B cell (primary cell): ENCODE measurements at places on chromosomes 7 and 10. TPM values are rescaled to one million over a fixed set of nuclear protein-coding genes. Genes with fewer than 3 reads are reported as not detected.

GRCh38 chr10:52517012-52517411, 202.9 kb downstream of the DKK1 start:
- DNase-seq = no peak

GRCh38 chr7:106463851-106464611, 179.2 kb upstream of the NAMPT start:
- DNase-seq = no peak

DNA sequence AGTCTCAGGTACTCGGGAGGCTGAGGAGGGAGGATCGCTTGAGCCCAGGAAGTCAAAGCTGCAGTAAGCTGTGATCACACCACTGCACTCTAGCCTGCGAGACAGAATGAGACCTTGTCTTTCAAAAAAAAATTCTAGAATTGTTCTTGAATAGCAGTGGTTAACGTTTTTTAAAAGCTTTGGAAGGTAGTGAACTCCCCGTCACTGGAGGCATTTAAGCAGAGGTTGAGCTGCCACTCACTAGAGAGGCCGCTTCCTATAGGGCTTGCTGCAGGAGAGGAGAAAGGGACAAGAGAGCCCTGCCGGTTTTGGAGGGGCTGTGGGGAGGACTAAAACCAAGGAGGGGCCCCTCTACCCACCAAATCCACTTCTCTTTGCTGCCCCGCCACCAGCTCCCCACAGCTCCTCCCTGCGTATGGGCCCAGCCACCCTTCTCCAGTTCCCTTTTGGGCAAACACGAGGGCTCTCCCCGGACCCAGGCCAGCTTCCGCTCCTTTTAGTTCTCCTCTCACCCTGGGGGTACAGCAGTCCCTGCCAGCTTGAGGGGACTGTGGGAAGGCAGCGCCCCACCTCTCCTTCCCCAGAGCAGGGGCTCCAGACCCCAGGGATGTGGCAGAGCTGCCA, 86.9 kb upstream of the GTF2I start:
- no peak for DNase-seq

- DNase-seq = no peak
These were observed 97.7 kb upstream of the CDCA7L start for GRCh38 chr7:22043367-22043766.

Gene FAM185A
- 5.9 and 6.0 TPM in 2 replicates for polyA plus RNA-seq

DNA sequence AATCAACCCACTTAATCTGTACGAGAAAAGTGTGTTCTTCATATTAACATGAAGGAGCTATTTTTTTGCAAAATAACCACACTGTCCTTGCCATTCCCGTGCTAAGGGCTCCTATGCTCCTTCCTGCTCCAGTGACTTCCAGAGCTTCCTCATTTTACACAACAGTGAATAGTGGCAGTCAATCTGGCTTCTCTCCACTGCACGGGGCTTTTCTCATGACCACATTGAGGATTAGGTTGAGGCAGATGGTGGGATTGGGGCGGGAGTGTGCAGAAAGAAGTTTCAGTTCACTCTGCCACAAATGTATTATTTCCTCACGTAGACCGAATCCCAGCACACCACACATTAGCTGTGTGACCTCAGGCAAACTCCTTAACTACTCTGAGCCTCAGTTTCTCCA, 235.1 kb downstream of the ARHGAP12 start:
- no peak for DNase-seq

Gene AEBP1
- 20.2 and 36.1 TPM in 2 replicates for polyA plus RNA-seq

DNA sequence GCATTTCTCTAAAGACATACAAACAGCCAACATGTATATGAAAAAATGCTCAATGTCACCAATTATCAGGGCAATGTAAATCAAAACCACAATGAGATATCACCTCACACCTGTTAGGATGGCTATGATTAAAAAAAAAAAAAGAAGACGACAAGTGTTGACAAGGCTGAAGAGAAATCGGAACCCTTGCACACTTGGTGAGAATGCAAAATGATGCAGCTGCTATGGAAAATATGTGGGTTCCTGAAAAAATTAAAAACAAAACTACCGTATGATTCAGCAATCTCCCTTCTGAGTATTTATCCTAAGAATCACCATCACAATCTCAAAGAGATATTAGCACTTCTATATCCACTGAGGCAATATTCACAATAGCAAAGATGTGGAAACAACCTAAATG, 11.3 kb downstream of the LMBR1 start:
- DNase-seq = no peak

Gene SNCG
- polyA plus RNA-seq = not detected in 2 replicates

Gene ABCC2
- 4.2 and 6.9 TPM in 2 replicates for polyA plus RNA-seq

GRCh38 chr10:96752375-96752774, 32.1 kb upstream of the PIK3AP1 start:
- no peak for DNase-seq

Gene SH2B2
- 69.9 and 95.4 TPM in 2 replicates for polyA plus RNA-seq

GRCh38 chr10:78047314-78047891, 13.7 kb downstream of the RPS24 start:
- peak; percentile 79 for DNase-seq

DNA sequence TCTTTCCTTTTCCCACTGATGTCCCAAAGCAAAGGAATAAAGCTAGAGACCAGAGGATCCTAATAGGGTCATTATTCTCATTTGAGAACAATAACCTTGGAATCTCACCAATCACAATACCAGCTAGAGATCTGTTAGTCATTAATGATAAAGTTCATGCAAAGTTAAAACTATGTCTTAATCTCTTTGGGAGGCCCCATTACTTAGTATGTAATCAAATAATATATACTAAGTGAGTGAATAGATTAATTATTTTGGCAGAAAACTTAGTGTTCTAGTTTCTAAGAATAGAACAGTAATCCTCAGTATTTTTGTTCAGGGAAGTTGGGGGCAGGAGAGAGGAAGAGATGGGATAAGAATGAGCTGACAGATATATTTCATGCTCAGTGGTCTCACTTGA, 227.2 kb downstream of the MTERF1 start:
- no peak for DNase-seq

GRCh38 chr10:71638064-71638821, 81.3 kb downstream of the C10orf105 start:
- DNase-seq = peak; percentile 24

- DNase-seq = no peak
These were observed 279.9 kb upstream of the SORCS1 start for GRCh38 chr10:107444443-107444842.

GRCh38 chr7:47685712-47686376, 103.9 kb upstream of the TNS3 start:
- DNase-seq = no peak

DNA sequence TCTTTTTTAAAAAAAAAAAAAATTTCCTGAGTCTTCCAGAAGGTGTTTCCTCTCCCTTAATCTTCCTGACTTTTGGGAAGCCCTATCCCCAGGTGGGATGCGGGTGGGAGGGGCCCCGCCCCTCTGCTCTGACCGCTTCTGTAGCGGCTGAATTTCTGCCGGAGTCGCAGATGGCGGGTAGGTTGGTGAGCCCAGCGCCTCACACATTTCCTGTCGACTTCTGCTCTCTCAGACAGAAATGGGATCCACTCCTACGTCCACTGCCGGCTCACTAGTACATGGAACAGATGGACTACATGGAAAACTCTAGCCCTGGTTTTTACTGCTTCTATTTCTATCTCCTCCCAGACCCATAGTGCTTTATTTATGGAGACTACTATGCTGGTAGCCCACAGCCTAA, 90.9 kb downstream of the NEUROD6 start:
- DNase-seq = no peak

Gene PLA2G12B
- polyA plus RNA-seq = not detected in 2 replicates

GRCh38 chr7:152752200-152752912, 7.2 kb upstream of the ACTR3B start:
- no peak for DNase-seq

- DNase-seq = no peak
These were observed 4.7 kb upstream of the TMEM72 start for GRCh38 chr10:44906486-44906885.

DNA sequence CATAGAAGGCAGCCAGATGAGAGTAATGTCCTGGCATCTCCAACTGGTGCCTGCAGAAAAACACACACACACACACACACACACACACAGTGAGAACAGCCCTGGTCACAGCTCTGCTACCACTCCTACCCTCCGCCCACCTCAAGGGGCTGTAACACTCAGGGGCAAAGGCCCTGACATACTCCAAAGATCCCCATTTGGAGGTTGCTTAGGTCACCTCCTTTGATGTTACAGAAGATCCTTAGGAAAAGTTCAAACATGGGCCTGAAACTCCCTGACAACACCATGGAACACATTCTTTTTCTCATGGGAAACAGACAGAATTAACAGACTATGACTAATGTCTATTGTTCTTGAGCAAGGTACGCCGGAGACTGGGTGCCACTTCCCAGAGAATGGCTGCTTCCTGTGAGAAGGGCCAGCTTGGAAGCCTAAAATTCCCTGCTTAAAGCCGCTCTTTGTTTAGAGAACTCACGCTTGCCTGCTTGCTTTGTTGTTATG, 27.7 kb downstream of the DENND11 start:
- no peak for DNase-seq

DNA sequence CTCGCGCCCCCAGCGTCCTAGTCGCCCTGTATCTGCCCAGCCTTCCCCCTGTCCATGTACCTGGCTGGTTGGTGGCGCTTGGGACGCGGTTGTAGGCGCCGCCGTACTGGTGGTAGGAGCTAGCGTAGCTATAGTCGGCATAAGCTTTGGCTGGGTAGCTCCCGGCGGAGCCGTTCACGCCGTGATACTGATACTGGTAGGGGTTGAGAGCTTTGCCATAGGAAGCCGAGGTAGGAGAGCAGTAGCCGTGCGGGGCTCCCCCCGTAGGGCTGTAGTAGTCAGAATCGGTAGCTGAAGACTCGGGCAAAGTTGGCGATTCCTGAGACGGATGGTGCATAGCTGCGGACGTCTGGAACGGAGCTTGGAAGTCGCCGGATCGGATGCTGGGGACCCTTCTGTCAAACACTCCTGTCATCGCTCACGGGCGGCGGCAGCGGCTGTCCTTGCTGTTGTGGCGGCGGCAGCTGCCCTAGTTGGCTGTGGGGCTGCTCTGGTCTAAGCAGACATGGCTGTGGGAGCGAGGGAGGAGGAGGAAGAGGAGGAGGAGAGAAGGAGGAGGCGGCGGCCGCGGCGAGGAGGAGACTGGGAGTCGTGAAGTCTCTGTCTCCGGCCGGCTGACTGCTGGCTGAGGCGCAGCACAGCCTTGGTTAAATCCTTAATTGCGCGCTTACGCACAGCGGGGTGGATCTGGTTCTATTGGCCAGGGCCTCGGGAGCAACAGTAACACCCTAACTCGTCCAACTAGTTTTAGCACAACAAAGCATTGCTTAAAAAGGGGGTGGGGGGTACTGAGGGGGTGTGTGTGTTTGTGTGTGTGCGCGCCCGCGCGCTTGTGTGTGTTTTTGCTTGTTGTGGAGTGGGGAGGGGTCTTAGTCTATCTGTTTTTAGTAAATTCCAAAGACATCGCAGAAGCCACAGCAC, at the start of gene DLX5:
Gene DLX5, minus strand, starts transcription at position 623 of the 921 bp plus-strand sequence. Its CDS starts 208 bp downstream, at position 415.
- DNase-seq = no peak

DNA sequence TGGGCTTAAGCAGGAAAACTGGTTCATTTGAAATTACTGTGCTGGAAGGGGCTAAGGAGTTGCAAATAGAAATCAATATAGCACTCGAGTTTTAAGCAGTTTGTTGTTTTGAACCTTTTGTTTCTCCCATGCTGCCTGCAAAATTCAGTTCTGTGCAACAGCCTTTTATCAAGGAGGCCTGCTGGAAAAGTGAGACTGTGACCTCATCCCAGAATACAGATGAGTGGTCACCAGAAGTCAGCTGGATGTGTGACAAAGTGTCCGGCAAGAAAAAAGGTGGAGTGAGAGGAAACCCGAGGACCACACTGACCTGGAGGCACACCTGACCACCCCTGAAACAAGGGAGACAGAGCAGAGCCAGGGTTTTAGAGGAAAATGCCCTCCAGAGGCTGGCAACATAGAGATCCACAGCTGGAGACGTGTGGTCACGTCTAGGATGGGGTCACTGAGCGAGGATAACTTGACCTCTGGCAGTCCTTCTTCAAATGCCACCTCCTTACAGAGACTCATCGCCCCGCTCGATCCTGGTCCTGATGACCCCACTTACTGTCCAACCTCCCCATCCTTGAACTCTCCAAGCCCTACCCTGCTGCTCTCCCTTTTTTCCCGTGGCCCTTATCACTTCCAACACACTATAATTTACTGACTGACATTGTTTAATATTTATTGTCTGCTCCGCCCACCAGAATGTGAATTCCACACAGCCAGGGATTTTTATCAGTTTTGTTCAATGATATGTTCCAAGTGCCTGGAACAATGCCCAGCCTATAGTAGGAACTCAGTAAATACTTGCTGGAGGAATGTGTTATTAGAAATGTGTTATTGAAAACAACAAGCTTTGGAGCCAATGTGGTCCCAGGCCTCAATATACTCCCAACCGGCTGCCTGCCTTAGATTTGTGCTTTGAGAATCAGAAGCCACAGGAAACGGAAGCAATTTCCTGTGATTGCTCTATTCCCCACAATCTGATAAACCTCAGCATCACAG, 243.8 kb downstream of the GLI3 start:
- DNase-seq = no peak

Gene TMEM130
- polyA plus RNA-seq = not detected in 2 replicates

- no peak for DNase-seq
These were observed 145.0 kb downstream of the WDR37 start for GRCh38 chr10:1200866-1201807.

Gene PRR15
- 0.04 TPM in 1 of 2 replicates, not detected in the other for polyA plus RNA-seq

Gene POLR2J3
- polyA plus RNA-seq = 76.7 and 166 TPM in 2 replicates

GRCh38 chr7:4394736-4395135, 287.4 kb upstream of the FOXK1 start:
- no peak for DNase-seq

GRCh38 chr7:35038354-35038753, 1.1 kb upstream of the DPY19L1 start:
- DNase-seq = no peak

GRCh38 chr10:111204838-111205237, 128.0 kb downstream of the ADRA2A start:
- no peak for DNase-seq

DNA sequence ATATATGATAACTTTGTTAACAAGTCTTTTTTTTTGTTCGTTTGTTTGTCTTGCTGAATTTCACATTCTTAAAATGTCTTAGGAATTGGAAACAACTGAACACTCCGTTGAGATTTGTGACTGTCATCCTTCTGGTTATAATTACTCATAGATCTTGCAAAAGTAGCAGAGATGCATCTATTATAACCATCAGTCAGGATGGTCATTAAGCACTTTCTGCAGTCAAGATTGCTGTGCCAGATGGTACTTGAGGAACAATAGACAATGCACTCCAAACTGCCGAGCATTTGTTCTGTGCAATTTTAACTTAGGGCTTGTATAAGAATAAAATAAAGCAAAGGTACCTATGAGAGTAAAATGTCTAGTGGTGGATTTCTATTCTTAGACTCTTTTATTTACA, 710.1 kb upstream of the KCND2 start:
- no peak for DNase-seq

DNA sequence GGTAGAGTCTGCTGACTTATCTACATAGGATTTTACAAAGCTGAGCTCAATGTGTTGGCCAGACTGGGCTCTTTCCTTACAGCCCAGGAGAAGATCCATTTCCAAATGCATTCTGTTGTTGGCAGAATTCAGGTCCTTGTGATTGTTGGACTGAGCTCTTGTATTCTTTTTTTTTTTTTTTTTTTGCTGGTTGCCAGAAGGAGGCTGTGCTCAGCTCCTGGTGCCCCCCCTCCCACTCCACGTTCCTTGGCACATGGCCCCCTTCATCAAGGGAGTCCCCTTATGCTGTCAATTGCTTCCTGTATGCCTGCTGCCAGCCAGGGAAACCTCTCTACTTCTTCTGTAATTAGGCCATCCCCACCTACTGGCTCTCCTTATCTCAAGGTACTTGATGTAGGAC, 518.1 kb upstream of the AKR1E2 start:
- DNase-seq = no peak
